ENCODE measurements at places on chromosomes 1 and 21.
A peak's percentile ranks its signal among the peaks of the same experiment; 100 is the strongest.

DNA sequence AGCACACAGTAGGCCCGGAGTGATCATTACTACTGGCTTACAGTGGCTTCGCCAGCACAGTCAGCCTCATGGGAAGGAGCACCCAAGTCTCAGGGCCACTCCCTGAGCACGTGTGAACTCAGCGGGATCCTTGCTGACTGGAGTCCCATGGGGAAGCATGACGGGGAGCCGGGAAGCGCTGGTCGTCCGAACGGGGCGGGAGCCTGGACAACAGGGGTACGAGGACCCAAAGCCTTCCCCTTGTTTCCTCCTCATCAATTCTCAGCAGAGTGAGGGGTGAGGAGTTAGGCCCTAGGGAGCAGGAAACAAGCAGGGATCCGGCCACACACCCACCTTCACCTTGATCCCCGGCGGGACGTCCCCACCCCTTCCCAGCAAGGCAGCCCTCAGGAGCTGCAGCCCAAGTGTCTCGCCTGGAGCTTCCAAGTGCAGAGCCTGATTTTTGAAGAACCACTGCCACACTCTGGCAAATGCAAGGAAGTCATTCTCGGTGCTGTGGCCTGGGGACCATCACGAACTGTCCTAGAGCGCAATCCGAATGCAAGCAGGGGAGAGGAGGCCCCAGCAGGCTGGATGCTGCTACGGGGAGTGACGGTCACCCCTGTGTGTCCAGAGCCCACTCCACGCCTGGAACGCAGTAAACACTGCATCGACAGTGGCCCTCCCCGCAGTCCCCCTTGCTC, 35.5 kb downstream of the TOMM20 start:
- peak; percentile 69 for DNase-seq

- no peak for DNase-seq
Measured at GRCh38 chr1:215891266-215892057, 324.4 kb downstream of the KCTD3 start.

- no peak for DNase-seq
Measured at GRCh38 chr1:114831276-114831994, 23.2 kb upstream of the SYCP1 start.

DNA sequence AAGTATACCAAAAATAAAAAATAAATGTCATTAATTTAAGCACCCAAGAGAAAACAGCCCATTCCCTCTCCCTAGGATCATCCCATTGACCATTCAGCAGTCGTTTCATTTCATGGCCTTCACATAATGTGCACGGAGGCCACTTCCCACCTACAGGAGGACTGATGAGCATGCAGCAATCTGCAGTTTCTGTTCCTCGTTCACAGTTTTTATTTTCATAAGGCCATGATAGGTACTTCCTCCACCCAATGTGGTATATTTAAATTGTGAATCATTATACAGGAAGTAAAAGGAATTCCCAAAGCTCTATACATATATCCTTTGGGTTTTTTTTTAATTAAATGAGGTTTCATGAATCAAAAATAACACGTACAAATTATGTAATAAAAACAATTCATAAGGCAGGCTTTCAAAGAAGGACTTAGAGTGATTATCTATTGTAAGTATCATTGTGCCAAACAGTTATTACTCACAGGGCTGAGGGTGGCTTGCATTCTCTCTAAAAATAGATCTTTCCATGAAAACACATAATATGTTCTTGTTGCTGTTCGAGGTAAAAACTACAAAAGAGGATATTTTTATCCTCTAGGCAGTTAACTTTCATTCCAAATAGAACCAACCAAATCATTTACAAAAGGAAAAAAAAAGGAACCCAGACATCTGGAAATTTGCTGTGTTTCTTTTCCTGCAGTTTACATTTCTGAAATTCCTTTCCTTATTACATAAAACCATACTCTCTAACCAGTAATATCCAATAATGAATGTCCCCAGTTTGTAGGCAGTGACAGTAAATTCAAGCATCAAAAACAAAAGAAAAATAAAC, 27.5 kb upstream of the SLC44A3 start:
- no peak for DNase-seq

DNA sequence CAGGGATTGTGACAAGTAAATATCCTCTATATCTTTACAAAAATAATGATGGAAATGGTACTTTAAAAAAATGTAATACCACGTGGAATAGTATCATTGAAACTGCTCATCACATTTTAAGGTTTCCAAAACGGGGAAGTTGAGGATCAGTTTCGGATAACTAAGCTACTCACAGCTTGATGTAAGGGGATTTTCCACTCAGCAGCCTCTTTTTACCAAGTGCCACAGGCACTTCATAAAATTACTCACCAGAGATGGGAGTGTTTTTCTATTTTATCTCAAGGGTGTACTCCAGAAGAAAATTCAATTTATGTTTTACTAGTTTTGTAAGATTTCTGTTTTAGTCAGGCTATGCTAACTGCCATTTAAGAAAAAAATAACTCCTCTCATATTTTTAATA, 91.7 kb downstream of the TPR start:
- DNase-seq = no peak
